GM06990 (cell line): ENCODE measurements at places on chromosomes 1 and 21.
A peak's percentile ranks its signal among the peaks of the same experiment; 100 is the strongest.

GRCh38 chr21:22456241-22456640 is 1458.0 kb downstream of the NCAM2 start:
- no peak for DNase-seq

DNA sequence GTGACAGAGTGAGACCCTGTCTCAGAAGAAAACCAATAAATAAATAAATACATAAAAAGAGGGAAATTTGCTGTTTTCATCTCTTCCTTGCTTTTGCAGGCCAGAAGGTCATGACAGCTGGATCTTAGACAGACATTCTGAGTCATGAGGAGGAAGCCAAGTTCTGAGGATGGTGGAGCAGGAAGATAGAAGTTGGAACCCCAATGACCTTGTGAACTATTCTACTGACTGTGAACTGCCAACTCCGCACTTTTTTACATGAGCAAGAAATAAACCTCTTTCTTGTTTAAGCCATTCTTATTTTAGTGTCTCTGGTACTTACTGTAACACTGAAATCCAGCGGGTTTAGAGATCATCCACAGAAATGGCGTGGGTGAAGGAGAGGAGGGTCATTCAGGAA is 8.5 kb downstream of the CD84 start:
- DNase-seq = no peak

- no peak for DNase-seq
Observed at GRCh38 chr21:39601187-39601928, 11.4 kb upstream of the B3GALT5 start.

DNA sequence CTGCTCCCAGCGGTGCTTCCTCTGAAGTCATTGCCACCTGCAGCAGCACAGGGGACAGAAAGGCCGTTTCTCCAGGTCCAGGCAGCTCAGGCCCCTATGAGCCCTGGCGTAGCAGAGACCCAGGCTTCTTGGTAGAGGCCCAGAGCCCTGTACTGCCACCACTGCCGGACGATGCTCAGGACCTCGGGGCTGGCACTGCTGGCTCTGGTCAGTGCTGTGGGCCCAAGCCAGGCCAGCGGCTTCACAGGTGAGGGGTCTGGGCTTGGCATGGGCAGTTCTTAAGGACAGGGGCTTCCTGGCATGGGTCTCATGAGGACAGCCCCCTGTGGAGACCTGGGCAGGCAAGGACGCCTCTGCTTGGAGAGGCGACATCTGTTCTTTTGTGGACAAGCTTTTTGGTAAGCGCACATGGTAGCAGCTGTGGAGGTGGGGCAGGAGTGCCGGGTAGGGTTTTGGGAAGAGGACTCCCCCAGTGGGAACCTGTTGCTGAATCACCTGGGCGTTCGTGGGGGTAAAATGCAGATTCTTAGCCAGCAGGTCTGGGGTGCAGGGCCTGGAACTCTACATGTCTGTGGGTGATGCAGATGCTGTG is at the start of gene UMODL1:
Gene UMODL1 (plus strand): TSS at position 172 of the 592 bp plus-strand sequence. CDS start 0 bp downstream, at position 172.
- no peak for DNase-seq

DNA sequence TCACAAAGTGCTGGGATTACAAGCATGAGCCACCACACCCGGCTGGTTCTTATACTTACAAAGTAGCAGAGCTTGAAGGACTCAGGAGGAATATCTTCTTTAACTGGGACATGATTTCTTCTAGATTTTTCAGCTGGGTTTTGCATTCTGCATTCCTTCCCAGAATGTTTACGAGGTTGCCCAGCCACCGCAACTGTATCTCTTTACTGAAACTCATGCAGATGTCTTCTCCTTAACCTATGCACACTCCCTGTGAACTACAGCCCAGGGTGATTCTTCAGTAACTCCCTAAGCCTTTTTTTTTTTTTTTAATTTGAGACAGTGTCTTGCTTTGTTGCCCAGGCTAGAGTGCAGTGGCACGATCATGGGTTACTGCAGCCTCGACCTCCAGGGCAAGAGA is 8.7 kb upstream of the DOP1B start:
- DNase-seq = no peak

GRCh38 chr1:31505911-31506497 is 70.3 kb upstream of the TINAGL1 start:
- DNase-seq = peak; percentile 41

DNA sequence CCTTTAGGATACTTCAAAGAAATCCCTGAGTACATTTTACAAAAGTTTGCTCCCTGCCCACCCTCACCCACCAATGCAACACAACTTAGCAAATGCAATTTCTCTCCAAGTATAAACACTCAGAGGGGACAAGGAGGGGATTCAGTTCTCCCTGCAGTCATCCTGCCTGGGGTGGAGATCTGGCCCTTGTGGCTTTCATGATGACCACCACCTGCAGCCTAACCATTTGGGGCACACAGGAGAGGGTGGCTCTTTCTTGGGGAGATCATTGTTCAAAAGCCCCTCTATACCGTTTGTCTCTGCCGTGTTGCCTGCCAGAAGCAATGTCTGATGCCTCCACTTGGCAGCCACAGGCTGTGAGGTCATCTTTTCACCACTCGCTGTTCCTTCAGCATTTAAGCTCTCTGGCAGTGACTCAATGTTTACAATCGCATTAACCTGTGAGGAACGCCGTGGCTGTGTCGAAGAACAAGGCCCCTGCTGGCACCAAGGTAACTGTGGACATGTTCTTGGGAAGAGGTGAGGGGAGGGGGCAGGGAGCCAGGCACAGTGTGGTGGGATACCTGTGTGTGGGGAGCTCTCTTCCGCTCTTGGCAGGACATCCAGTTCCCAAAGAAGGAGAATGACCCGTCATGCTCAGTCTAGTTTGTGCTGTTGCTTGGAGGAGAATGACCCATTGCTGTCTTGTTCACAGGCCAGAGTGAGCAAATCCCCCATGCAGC is 103.9 kb upstream of the DUSP10 start:
- DNase-seq = no peak

- DNase-seq = no peak
Observed at GRCh38 chr1:166630369-166630768, 208.9 kb upstream of the POGK start.

DNA sequence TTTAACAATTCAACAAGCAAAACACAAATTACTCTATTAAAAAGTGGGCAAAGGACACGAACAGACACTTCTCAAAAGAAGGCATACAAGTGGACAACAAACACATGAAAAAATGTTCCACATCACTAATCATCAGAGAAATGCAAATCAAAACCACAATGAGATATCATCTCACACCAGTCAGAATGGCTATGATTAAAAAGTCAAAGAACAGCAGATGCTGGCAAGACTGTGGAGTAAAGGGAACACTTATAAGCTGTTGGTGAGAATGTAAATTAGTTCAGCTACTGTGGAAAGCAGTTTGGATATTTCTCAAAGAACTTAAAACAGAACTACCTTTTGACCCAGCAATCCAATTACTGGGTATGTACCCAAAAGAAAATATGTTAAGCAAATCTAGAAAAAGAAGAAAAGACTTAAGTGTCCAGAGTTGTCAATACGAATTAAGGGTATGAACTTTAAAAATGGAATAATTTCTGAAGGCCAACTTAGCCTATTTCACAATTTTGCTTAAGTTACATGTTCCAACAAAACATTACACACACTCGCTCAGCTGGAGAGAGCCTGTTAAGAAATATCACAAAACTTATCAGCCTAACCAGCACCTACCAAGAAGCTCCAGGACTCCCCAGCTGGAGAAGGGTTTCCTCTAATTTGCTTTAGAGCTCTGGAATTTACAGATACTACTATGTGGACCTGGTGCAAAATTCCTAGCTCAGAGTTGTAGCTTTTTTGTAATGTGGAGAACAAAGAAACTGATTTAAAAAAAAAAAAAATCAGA is 232.1 kb downstream of the DUSP10 start:
- no peak for DNase-seq

GRCh38 chr1:182071924-182072323 is 10.4 kb upstream of the ZNF648 start:
- no peak for DNase-seq

- DNase-seq = no peak
Observed at GRCh38 chr1:229406798-229407197, 27.1 kb downstream of the ACTA1 start.

DNA sequence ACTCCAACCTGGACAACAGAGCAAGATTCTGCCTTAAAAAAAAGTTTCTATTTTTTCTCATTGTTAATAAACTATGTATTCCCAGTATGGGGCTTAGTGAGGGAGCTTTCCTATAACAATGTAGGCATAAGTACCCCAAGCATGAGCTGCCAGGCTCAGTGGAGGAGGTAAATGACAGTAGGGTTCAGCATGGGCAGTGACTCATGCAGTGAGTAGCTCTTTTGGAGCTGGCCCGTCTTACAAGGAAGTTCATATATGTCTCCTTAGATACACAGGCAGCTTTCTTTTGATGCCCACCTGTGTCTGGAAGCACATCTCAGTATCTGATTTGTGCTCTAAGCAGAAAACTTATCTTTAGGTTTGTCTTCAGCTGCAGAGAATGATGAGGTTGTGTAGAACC is 57.9 kb downstream of the ZNF678 start:
- no peak for DNase-seq

GRCh38 chr1:1121611-1122077 is 5.8 kb upstream of the C1orf159 start:
- DNase-seq = no peak

- no peak for DNase-seq
Observed at GRCh38 chr1:43303471-43304313, 2.9 kb downstream of the TIE1 start.

- no peak for DNase-seq
Observed at GRCh38 chr1:158969166-158969565, 37.8 kb downstream of the PYHIN1 start.

DNA sequence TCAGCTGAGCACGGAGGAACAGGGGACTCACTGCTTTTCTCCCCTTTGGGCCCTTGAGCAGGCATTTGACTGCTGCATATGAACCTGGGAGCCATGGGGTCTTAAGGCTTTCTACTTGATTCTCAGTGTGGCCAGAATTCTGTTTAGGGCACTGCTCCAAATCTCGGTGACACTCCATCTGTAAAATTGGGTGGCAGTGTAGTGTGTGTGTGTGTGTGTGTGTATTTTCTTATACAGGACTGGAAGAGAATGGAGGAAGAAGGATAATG is 162.2 kb downstream of the PBX1 start:
- no peak for DNase-seq

DNA sequence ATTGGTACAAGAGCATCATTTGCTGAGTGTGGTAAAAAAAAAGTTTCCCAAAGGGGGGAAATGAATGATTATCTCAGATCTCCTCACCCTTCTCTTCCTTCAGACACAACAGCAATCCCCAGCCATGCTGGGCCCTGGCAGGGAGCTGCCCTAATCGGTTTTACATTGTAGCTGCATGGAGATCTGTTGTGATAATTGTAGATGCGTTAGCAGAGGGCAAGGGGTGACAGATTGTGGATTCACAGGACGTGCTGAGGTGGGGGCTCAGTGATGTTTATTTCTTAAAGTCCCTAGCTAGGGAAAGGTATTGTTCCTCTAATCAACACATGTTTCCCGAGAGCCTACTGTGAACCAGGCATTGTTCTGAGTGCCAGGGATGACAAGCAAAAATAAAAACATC is 304.1 kb downstream of the PBX1 start:
- DNase-seq = no peak

DNA sequence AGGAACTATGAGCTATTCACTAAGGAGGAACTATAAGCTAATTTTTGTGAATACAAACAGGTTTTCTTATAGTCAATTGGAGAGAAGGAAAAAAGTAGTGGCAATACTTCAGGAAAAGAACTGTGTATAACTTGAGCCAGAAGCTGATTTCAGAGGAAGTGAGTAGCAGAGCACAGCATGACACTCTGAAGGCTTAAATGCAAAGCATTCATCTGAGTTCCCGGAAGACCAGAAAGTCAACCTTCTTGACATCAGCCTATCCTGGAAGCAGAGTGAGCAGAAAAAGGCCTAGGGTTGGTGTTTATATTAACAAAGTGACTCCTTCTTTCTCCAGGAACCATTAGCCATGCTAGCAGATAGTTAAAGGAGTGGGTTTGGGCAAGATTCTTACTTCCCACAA is 545.2 kb downstream of the MRPL39 start:
- DNase-seq = no peak

DNA sequence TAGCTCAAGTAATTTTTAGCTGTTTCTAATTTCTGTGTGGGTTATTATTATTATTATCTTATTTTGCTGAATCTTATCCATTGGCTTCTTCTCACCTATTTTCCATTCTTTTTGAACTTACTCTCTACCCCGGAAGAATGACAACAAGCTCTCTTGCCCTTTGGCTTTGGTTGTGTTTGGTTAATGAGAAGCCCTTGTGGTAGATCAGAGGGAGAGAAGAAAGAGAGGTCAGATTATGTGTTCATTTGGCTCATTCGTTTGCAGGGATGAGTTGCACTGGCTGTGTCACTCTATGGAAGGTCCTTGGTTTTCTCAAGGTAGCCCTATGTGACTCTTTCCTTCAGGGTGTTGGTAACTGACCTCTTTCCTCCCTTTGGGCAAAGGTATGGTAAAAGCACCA is 391.9 kb downstream of the LMO4 start:
- no peak for DNase-seq

DNA sequence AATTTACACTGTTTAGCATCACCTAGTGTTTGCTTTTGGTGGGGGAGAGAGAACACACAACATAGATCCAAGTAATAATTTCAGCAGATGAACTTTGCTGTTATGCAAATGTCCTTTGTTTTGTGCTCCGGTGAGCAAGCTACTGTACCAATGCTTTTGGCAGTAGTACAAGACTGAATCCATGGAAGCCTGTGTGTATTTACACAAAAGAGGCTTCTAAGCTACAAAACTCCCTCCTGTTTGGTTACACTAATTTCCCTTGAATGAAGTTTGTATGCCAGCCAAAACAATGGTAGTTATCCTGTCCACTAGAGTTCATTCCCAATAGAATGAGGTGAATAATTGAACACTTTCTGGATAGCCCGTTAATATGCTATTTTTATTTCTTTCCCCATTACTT is 320.5 kb downstream of the KCTD3 start:
- DNase-seq = no peak

- DNase-seq = peak; percentile 67
Observed at GRCh38 chr21:26169611-26170470, 729 bp downstream of the APP start.

- no peak for DNase-seq
Observed at GRCh38 chr1:91548376-91549040, 47.9 kb downstream of the CDC7 start.

DNA sequence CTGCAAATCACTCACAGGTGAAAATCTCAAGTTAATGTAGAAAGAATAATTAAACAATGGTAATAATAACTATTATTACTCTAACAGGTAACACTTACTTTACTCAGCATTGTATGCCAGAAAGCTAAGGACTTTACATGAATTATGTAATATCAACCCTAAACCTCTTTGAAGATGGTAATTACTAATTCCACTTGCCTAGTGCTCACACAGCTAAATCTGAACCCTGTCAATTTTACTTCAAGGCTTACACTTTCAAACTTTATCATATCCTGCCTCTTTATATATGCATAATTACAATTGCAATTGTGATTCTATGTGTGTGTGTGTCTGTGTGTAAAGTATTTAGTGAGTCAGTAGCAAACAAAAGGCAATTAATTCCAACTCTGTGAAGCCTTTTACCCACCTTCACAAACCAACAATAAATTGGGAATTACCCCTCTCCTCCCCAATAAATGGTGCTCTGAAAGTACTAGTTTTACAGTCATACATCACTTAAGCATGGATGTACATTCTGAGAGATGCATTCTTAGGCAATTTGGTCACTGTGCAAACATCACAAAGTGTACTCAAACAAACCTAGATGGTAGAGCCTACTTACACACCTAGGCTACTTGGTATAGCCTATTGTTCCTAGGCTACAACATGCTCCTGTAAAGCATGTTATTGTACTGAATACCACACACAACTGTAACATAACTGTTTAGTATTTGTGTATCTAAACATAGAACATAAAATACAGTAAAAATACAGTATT is 5.9 kb downstream of the ZNF644 start:
- no peak for DNase-seq

GRCh38 chr1:201359873-201360210 is 17.6 kb downstream of the TNNT2 start:
- DNase-seq = no peak

- no peak for DNase-seq
Observed at GRCh38 chr1:67528141-67528540, 97.9 kb upstream of the SERBP1 start.
